ENCODE measurements at places on chromosomes 3 and 15.

DNA sequence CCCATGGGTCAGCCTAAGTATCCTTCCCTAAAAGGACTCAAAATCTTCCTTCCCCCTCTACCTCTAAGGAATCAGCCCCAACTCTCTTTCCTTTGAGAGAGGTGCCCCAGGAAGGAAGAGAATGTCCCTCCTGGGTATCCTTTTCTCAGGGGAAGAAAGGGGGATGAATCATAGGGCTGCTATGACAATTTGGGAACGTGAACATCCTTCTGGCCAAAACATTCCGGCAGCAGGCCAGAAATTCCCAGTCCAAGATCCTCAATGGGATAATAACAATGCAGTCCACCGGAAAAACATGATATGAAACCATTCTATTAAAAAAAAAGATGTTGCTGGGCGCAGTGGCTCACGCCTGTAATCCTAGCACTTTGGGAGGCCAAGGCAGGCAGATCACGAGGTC, 50.8 kb upstream of the CACNA2D3 start:
- DNase-seq = no peak

GRCh38 chr3:117519776-117520175, 810.2 kb downstream of the TUSC7 start:
- no peak for DNase-seq

- no peak for DNase-seq
These were observed 27.4 kb downstream of the SMAD6 start for GRCh38 chr15:66729331-66729951.

GRCh38 chr3:177981576-177981975, 554.7 kb upstream of the KCNMB2 start:
- no peak for DNase-seq

GRCh38 chr3:49666592-49666991, 7.6 kb upstream of the APEH start:
- no peak for DNase-seq

All from stimulated activated CD8-positive, alpha-beta memory T cell treated with anti-CD3 and anti-CD28 coated beads, Interleukin-12 subunit alpha, Interleukin-12 subunit beta, amount 100 ng/mL, for 4 hours (primary cell).